Muscle of leg (tissue), 16 donors: ENCODE measurements at places on chromosomes 6 and 20. TPM values are rescaled to one million over a fixed set of nuclear protein-coding genes. Genes with fewer than 3 reads are reported as not detected.

The ACAT2 gene
- total RNA-seq, result 14.4 TPM

The MMP24 gene
- total RNA-seq, result 0.27 TPM

The TRAPPC3L gene
- 0.09 TPM for total RNA-seq

The GSTA2 gene
- total RNA-seq, result not detected

The PRKN gene
- total RNA-seq, result 4.0 TPM

The AVP gene
- total RNA-seq, result 0.18 TPM

The TFAP2A gene
- 0.13 TPM for total RNA-seq

The OXT gene
- 0.66 TPM for total RNA-seq

The SOX4 gene
- total RNA-seq, result 27.3 TPM

The CLPSL2 gene
- total RNA-seq, result not detected

The KCNK5 gene
- 1.5 TPM for total RNA-seq

The FAM209B gene
- total RNA-seq, result 0.13 TPM

The ULBP3 gene
- total RNA-seq, result 3.9 TPM

The MACROD2 gene
- 3.7 TPM for total RNA-seq

The SLC32A1 gene
- total RNA-seq, result not detected

The ALDH8A1 gene
- total RNA-seq, result 1.1 TPM
